ENCODE measurements at places on chromosomes 2 and 18.

GRCh38 chr2:210997373-210997772 lies 441.0 kb downstream of the CPS1 start:
- DNase-seq = no peak

- DNase-seq = no peak
These were observed 80.7 kb upstream of the CYRIA start for GRCh38 chr2:16746329-16746728.

DNA sequence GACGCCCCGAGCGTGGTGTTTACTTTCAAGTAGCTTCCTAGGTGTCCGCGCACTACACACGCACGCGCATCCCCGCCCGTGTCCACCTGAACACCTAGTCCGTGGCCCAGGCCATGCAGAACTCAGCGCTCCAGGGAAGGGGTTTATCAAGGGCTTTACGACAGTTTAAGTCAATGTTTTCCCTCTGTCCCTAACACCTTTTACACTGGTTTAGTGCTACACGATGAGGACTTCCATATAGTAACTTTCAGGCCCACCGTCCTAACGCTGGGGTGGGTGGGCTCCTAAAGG lies 1.4 kb upstream of the BCL2 start:
- DNase-seq = no peak

- no peak for DNase-seq
These were observed 18.2 kb downstream of the AGAP1 start for GRCh38 chr2:235511751-235512698.
